Aorta (tissue), 5 donors: ENCODE measurements at places on chromosomes 7 and 10.
A peak's percentile ranks its signal among the peaks of the same experiment; 100 is the strongest.

DNA sequence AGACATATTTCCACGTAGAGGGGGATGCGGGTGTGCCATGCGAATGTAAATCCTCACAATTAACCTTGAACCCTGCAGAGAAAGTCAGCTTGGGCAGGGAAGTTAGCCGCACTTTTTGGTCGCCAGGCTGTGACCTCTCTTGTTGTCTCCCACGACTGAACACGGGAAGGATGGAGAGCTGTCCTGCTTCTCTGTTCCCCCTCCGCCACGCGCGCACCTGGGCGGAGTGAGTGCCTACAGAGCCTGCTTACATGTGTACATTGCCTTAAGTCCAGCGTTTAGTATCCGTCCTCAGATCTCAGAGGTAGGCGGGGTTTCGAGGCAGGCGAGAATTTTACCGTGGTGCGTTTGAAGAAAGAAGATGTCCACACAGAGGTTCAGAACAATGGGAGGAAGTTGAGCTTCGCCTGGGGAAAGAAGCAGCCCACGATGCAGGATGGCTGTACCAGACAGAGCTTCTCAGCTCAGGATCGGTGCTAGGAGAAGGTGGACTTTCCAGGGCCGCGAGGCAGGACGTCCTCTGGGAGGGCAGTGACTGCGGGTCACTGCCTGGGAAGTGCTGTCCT, 482 bp upstream of the ERCC6 start:
- H3K4me1 ChIP-seq, result no peaks in the 10 kb centered on the region
- DNase-seq, result peak; percentile 76
- no peaks in the 10 kb centered on the region for H3K36me3 ChIP-seq
- H3K27ac ChIP-seq, result no peak overlapping the region
- peak overlapping the region; percentile 1 for H3K4me3 ChIP-seq
- no peaks in the 10 kb centered on the region for H3K27me3 ChIP-seq

DNA sequence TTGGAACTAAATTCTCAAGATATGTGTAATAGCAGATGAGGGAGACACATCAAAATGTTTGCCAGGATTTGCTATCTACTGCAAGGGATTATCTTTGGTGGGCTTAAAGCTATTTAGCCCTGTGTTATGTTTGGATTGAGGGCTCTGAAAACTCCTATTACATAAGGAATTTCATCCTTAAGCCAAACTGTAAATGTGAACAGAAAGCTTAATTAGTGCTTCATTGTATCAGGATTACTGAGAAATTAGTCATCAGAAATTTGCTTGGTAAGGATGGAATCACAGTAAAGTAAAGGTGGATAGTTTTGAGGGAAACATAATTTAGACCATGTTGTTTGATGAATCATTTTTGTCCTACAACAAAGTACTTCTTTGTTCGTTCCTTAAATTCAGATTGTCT, 8.3 kb downstream of the ANKRD7 start:
- H3K4me3 ChIP-seq, result no peak overlapping the region
- no peak for DNase-seq
- H3K36me3 ChIP-seq, result no peaks in the 10 kb centered on the region
- no peaks in the 10 kb centered on the region for H3K4me1 ChIP-seq
- no peaks in the 10 kb centered on the region for H3K27me3 ChIP-seq

- peak; percentile 44 for DNase-seq
- H3K36me3 ChIP-seq, result no peaks in the 10 kb centered on the region
- no peaks in the 10 kb centered on the region for H3K27me3 ChIP-seq
- H3K27ac ChIP-seq, result peak overlapping the region; percentile 29
- H3K4me1 ChIP-seq, result no peaks in the 10 kb centered on the region
These were observed 98.8 kb upstream of the BMPER start for GRCh38 chr7:33806298-33807154.

DNA sequence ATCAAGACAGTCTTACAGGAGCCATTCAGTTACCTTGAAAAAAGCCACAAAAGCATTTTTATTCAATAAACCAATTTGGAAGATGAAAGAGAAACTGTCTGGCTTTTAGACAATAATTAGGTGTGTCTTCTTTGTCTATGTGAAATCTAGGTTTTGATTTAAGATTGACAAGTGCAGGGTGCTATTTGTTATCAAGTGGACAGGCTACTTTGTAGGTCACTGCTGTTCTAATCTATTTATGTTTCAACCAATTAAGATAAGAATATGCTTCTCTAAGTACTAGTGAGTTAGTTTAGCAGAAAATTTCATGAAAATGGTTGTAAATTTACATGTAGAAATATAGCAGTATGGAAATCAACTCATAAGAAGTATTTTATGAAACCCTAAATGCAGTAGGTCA, 177.5 kb downstream of the CACNA2D1 start:
- H3K27me3 ChIP-seq, result no peaks in the 10 kb centered on the region
- no peaks in the 10 kb centered on the region for H3K36me3 ChIP-seq
- no peak overlapping the region for H3K27ac ChIP-seq
- H3K4me3 ChIP-seq, result no peak overlapping the region

GRCh38 chr7:16851829-16852228, 30.0 kb downstream of the AGR3 start:
- H3K4me1 ChIP-seq, result no peaks in the 10 kb centered on the region
- H3K27me3 ChIP-seq, result no peaks in the 10 kb centered on the region
- no peaks in the 10 kb centered on the region for H3K36me3 ChIP-seq
- no peak overlapping the region for H3K27ac ChIP-seq
- H3K4me3 ChIP-seq, result no peak overlapping the region
- no peak for DNase-seq

GRCh38 chr7:31263338-31263737, 77.2 kb downstream of the NEUROD6 start:
- no peak for DNase-seq
- H3K4me1 ChIP-seq, result no peaks in the 10 kb centered on the region
- no peaks in the 10 kb centered on the region for H3K36me3 ChIP-seq
- no peaks in the 10 kb centered on the region for H3K27me3 ChIP-seq
- no peak overlapping the region for H3K27ac ChIP-seq
- no peak overlapping the region for H3K4me3 ChIP-seq
